MG63 (cell line): ENCODE measurements at places on chromosomes 5 and 9.

- DNase-seq, result no peak
Observed at GRCh38 chr9:31582071-31582470, 802.4 kb upstream of the ACO1 start.

GRCh38 chr5:139642891-139643871, 5.0 kb upstream of the CXXC5 start:
- no peak for DNase-seq

GRCh38 chr5:5331848-5332247, 90.6 kb upstream of the ICE1 start:
- peak; percentile 56 for DNase-seq

DNA sequence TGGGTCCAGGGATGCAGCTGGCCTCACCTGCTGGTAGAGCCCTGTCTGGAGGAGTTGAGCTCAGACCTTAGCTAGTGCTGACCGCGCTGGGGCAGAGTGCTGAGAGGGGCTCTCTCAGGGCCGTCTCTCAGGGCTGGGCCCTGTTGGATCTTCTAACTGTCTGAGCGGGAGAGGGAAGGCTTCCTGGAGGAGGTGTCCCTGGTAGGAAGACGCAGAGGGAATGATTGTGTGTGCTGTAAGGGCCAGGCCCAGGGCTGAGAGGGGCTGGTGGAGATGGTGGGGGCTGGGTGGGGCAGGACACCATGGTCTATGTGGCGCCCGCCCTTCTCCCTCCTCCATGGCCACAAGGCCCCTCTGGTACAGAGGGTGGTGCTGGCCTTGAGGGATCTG, 55.0 kb downstream of the RXRA start:
- no peak for DNase-seq

- no peak for DNase-seq
Observed at GRCh38 chr9:38295764-38296163, 96.7 kb upstream of the ALDH1B1 start.

GRCh38 chr9:70488098-70488792, 73.8 kb upstream of the KLF9 start:
- no peak for DNase-seq
